NCI-H524 treated with DMSO at 0.1 percent for 48 hours (cell line): ENCODE measurements at places on chromosomes 7 and 10.

- DNase-seq = no peak
Measured at GRCh38 chr10:115049960-115050359, 43.2 kb upstream of the ATRNL1 start.

- no peak for DNase-seq
Measured at GRCh38 chr7:140902303-140902953, 22.3 kb downstream of the BRAF start.

GRCh38 chr10:31313396-31313795, 5.6 kb upstream of the ZEB1 start:
- no peak for DNase-seq

- no peak for DNase-seq
Measured at GRCh38 chr7:29297194-29297890, 102.8 kb downstream of the CHN2 start.

DNA sequence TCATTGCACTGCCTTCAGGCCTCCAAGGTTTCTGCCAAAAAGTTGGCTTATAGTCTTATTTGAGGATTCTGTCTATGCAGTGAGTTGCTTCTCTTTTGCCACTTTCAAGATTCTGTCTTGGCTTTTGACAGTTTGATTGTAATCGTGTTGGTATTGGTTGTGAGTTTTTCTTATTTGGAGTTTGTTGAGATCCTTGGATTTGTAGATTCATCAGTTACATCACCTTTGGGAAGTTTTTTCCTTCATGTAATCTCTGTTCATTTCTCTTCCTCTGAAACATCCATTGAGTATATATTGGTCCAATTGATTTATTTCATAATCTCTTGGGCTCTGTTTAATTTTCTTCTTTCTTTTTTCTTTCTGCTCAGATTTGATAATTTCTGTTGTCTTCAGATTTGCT, 59.8 kb downstream of the SEPTIN7 start:
- DNase-seq = no peak

DNA sequence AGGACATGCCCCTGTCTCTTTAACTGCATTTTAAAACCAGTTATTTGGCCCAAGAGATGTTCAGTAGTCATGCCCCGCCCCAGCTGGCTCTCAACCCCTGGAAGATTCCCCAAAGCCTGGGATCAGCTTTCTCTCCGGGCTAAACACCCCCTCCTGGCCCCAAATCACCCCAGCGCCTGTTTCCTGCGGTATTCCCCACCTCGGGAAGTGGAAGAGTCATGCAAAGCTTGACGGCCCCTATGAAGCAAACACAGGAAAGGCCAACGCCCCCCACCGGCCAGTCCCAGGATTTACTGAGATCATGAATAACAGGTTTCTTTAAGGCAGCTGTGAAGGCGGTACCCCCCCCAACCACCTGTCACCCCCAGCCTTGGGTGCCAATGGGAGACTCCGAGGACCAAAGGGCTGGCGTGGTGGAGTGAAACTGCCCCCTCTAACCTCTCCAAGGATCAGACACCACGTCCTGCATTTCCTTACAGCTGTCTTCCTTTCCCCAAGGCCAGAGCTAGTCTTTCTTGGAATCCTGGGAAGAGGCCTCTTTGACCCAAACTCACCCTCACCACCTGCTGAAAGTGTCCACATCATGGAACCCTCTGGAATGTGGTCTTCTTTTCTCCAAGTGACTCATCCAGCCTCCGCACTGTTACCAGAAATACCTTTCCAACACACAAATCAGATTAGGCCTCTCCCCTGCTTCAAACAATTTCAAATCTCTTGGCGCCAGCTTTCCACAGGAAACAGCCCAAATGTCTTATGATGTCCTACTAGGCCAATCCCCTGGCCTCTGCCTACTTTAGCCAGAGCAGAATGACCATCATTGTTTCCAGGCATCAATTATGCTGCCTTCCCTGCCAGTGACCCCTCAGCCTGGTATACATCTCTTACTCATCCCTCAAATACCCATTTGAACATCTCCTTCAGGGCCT, 301.5 kb downstream of the ZEB1 start:
- peak; percentile 8 for DNase-seq

- no peak for DNase-seq
Measured at GRCh38 chr7:20980668-20981264, 194.1 kb upstream of the SP8 start.

GRCh38 chr7:47570649-47571050, 11.3 kb downstream of the TNS3 start:
- DNase-seq = no peak

DNA sequence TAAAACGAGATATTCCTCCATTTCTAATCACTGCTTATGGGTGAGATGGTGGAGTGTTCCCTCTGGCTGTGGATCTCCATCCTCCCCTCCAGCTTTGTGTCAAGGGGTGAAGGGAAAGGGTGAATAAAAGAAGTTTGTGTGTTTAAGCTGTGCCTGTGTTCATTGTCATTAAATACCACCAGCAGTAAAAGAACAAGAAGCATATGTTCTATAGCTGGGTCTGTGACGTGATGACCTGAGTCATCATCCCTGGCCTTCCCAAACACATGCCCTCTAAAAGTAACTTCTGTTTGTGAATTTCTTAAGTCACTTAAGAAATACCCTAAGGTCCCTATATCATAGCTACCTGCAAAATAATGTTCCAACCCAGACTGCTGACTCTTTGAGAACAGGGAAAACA, 104.9 kb downstream of the PPP1R17 start:
- no peak for DNase-seq

GRCh38 chr10:23412223-23412622, 26.7 kb upstream of the OTUD1 start:
- no peak for DNase-seq

DNA sequence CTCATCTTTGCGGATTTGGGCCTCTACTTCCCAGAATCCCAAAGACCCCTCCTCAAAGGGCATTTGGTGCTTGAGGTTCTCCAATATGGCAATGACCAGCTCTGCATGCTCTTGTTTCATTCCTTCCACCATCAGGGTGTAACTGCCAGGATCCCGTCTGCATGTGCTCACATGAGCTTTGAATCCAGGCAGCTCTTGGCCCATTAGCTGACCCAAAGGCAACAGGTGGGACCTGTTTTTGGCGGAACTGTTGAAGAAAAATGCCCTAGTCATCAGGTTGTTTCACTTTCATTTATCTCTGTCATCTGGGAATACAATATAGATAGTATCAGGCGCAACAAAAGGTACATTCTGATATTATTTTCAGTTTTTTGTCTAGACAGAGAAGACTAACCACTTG, 159.1 kb upstream of the TCF7L2 start:
- no peak for DNase-seq

DNA sequence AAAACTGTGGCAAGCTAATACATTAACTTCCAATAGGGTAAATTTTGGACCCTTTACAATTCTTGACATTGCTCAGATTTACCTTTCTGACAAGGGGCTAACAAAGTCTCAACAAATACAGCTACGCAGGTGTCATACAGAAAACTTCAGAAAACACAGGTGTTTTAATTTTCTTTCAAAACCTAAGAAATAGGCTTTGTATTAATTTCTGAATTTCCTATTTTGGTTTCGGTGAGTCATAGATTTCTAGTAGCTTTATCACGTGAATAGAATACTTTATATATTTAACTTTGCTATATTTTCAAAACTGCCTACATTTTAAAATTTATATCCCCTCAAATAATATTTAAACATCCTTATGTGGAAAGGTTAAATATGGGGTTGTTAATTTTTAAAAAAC, 215.3 kb downstream of the DGKB start:
- no peak for DNase-seq

DNA sequence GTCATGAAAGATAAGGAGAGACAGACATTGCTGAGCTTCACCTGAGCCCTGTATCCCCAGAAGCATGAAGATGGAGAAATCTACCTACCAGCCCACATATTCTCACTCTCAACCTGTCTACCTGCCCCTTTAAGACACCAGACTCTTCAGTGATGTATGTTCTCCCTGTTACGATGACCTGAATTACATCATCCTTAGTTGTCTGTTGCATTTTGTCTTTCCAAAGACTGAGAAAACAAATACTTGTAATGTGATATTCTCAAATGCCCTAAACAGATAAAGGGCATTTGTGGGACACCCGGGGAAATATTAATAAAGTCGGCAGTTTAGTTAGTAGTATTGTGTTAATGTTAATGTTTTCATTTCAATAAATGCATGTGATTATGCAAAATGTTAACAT, 305.8 kb upstream of the IGFBP3 start:
- DNase-seq = no peak

GRCh38 chr7:139943401-139943800, 114.3 kb downstream of the TBXAS1 start:
- no peak for DNase-seq

- DNase-seq = no peak
Measured at GRCh38 chr10:122531939-122532338, 28.6 kb upstream of the DMBT1 start.

GRCh38 chr7:158702944-158703343, 1.7 kb downstream of the NCAPG2 start:
- DNase-seq = no peak

GRCh38 chr7:50305583-50306493, 1.3 kb downstream of the IKZF1 start:
- DNase-seq = no peak

- DNase-seq = no peak
Measured at GRCh38 chr10:113362645-113363091, 190.2 kb upstream of the HABP2 start.

DNA sequence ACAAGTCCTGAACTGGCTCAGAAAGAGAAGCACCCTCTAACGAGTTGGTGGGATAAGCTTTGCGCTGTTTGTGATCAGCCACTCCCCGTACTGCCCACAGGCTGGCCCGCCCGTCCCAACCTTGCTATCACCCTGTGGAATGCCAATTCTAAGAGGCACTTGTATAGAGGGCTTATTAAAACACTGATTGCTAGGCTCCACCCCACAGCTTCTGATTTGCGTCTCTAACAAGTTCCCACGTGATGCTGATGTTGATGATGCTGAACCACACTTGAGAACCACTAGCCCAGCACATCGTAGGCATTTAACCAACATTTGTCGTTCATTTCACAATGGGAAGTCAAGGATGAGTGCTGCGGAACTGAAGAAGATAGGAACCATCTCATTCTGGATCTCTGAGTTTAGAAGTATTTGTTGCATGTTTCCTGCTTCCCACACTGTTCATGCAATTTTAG, 12.7 kb upstream of the GSAP start:
- DNase-seq = no peak

- DNase-seq = no peak
Measured at GRCh38 chr10:132533571-132534260, 3.9 kb upstream of the INPP5A start.

DNA sequence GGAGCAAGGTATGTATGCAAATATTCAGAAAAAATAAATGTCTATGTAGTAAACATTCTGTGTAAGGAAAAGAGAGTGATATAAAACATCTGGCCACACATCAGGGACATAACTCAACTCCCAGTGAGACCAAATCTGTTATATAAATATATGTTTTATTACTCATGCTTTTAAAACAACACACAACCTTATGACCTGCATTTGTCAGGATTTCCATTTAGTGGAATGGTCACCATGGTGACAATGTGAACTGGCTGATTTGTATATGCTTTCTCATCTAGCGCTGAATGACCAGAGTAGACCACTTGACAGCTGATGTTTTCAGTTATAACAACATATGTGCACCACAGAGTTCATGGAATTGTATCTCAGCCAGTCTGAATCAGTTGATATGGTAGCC, 551.7 kb downstream of the HTR7 start:
- DNase-seq = no peak

GRCh38 chr7:18408461-18408860, 87.1 kb upstream of the HDAC9 start:
- DNase-seq = no peak

- DNase-seq = no peak
Measured at GRCh38 chr10:116691635-116692034, 50.7 kb downstream of the HSPA12A start.
